Stimulated activated naive CD8-positive, alpha-beta T cell treated with anti-CD3 and anti-CD28 coated beads, Interleukin-15, Interleukin-2, amounts not matched to agents 100 U/mL and 50 U/mL, for 24 hours (primary cell): ENCODE measurements at places on chromosomes 5 and 9.

- no peak for DNase-seq
Observed at GRCh38 chr5:123098767-123099513, 9.9 kb downstream of the PRDM6 start.

DNA sequence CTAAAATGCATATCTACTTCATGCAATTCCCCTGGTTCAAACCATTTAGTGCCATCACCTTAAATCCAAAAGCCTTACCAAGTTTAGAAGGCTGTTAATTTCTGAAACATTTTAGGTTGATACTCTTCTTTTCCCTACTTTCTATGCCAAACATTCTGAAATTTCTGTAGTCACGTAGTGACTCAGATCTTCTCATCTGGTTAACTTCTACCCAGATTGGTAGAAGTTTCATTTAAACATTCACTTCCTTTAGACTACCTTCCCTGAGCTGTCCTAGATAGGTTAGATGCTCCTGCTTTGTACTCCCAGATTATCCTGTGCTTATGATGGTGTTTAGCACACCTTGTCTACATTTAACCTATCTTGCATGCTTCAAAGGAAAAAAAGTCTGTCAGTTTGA is 9.9 kb downstream of the RAD50 start:
- no peak for DNase-seq

GRCh38 chr9:128242828-128243214 is 33.0 kb downstream of the GOLGA2 start:
- no peak for DNase-seq

- DNase-seq = no peak
Observed at GRCh38 chr5:44331471-44332050, 57.7 kb downstream of the FGF10 start.

DNA sequence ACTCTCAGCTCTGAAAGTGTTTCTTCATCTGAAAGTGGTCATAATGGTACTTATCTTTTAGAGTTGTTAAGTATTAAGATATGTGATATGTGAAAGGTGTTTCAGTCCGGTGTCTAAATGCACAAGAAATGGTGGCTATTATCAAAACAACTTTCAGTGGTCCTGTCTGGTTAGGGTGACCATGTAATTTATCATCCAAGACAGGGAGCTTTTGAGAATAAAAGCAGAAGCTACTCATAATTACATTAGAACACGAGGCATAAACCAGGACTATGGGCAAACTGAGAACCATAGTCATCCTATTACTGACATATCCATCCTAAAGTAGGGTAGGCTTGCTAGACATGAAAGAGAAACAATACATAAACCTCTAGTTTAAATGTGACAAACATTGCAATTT is 418.1 kb upstream of the SEMA6A start:
- DNase-seq = no peak

DNA sequence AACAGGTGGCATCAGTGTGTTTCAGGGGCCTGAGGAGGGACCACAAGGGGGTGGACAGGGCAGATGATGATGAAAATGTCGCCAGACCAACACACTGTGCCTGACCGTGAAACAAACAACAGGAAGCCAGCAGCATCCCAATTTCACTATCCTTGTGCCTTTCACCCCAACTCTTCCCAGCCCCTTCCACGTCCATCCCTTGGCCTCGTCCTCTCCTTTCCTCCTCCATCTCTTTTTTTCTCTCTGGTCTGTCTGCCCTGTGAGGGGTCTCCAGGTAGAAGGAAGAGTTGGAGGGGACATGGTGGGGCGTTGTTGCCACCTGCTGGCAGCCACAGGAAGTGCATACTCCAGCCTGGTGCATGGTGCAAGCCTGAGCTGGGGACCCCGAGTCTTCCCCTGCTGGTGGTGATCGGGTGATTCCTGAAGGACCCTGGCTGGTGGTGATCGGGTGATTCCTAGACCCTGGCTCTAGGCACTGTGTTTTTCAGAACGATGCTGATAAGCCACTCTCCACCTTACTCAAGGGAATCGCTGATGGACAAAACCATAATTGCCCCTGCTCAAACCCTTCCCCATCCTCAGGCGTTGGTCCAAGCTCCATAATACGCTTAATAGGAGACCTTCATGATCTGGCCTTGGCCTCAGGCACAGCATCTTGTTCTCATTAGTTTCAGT is 21.7 kb upstream of the NSD1 start:
- DNase-seq = peak; percentile 75

- no peak for DNase-seq
Observed at GRCh38 chr5:58255970-58256369, 203.9 kb downstream of the PLK2 start.

- DNase-seq = no peak
Observed at GRCh38 chr5:2619216-2619615, 132.3 kb downstream of the IRX2 start.

DNA sequence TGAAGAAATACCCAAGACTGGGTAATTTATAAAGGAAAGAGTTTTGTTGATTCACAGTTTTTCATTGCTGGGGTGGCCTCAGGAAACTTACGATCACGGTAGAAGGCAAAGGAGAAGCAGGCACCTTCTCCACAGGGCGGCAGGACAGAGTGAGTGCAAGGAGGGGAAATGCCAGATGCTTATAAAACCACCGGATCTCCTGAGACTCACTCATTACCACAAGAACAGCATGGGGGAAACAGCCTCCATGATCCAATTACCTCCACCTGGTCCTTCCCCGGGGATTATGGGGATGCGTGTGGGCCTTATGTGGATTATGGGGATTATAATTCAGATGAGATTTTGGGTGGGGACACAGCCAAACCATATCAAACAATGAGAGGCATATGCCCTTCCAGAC is 18.5 kb upstream of the RORB start:
- DNase-seq = no peak

GRCh38 chr5:164679461-164679860 is 1174.0 kb downstream of the MAT2B start:
- DNase-seq = no peak

DNA sequence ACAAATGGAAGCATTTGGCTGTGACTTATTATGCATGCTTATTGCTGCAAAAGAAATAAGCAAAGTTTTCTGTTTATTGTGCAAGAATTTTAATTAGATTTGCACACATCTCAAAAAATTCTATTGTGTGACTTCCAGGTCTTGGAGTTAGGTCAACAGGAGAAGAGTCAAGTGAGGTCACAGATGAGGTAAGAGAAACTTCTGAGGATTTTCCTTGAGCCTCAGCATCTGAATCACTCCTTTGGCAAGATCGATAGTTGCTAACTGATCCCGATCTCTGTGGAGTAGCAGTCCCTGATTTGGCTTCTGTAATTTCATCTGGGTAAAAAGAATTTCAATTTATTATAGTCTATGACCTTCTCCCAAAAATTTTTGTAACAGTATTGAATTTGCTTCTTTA is 6.9 kb upstream of the TTC33 start:
- DNase-seq = no peak

- DNase-seq = no peak
Observed at GRCh38 chr9:109597496-109597895, 99.4 kb upstream of the PTPN3 start.

GRCh38 chr9:68979538-68980314 is 34.2 kb downstream of the PRKACG start:
- peak; percentile 24 for DNase-seq

DNA sequence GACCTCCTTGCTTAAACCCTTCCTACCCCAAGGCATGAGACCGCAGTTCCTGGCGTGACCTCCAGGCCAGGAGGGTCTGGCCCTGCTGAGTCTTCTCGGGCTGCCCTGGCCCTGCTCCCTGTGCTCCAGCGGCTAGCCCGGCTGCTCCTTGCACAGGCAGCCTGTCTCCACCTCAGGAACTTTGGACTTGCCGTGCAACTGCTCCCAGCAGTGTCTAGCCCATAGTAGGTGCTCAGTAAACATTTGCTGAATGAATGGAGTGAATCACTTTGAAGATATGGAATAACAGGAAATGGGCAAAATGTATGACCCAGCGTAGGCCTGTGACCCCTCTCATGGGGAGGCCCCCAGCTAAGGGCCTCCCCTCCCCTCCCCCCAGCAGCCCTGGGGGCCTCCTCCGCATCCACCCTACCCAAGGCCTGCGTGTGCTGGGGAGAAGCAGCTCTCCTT is 127.1 kb downstream of the ZNF354C start:
- no peak for DNase-seq

- DNase-seq = peak; percentile 87
Observed at GRCh38 chr5:160199410-160199911, 29.8 kb upstream of the FABP6 start.

DNA sequence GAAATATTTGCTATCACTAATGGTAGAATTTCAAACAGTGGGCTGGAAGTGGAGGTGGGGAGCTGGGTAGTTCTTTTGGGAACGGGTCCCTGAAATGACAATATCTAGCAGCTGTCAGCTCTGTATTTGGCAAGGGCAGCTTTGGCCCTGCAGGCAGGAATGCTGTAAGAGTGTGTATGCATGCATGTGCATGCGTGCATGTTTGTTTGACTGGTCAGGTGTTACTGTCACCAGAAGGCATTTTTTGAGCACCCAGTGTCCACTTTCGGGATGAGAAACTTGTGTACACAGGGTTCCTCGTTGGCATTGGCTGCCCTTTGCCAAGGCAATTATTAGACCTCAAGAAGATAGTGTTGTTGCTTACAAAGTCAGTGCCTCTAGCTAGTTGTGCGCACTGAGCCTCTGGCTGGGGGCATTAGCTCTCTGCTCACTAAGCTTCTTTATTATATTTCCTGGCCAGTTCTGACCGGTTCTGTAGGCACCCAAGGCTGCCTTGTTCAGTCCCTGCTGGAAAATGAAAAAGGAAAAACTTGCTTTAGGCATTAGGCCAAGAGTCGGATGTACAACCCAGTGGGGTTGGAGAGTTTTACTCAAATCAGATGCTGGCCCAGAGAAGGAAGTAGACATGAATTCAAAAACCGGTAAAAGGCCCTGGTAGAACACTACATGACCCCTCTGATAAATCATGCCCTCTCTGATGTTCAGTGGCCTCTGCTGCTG is 2.0 kb downstream of the CYFIP2 start:
- DNase-seq = no peak

- DNase-seq = no peak
Observed at GRCh38 chr5:145777445-145778063, 57.6 kb downstream of the PRELID2 start.

DNA sequence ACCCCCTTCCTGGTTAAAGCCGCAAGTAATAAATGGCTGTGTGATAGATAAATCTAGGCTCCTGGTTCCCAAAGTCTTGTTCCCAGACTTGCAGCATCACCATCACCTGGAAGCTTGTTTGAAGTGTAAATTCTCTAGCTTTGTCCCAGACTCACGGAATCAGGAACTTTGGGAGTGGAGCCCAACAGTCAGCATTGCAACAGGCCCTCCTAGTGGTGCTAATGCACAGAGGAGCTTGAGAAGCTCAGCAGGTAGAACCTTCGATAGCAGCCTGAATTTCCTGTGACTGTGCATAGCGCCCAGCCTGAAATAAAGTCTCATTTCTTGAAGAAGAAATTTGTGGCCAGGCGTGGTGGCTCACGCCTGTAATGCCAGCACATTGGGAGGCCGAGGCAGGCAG is 30.3 kb upstream of the MELK start:
- DNase-seq = no peak

GRCh38 chr5:113224605-113225065 is 210.2 kb downstream of the TSSK1B start:
- no peak for DNase-seq

DNA sequence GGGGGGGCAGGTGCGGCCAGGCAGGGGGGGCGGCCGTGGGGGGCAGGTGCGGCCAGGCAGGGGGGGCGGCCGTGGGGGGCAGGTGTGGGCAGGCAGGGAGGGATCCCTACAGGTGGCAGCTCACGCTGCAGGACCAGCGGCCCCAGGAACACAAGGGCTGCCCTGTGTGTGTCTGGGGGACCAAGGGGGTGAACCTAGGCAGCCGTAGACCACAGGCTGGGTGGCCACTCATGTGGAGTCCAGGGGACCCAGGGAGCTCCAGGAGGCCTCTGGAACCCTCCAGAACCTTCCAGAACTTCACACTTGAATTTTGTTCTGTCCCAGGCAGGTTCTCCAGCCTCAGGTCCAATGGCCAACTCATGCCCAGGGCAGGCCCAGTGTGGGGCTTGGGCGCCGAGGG is 51.6 kb upstream of the EGFL7 start:
- DNase-seq = no peak

DNA sequence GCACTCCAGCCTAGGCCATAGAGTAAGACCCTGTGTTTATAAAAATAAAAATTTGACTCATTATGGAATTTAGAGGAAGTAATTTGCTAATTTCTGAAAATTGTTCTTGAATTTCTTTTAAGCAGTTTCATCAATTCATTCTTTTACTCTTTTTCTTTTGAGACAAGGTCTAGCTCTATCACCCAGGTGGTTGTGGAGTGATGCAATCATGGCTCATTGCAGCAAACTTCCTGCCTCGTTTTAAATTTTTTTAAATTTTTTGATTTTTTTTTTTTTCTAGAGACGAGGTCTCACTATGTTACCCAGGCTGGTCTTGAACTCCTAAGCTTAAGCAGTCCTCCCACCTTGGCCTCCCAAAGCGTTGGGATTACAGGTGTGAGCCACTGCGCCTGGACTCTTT is 3.1 kb upstream of the CAMLG start:
- no peak for DNase-seq

- no peak for DNase-seq
Observed at GRCh38 chr9:115808695-115809094, 344.9 kb upstream of the PAPPA start.

GRCh38 chr9:79369676-79370075 is 202.1 kb upstream of the TLE4 start:
- no peak for DNase-seq

DNA sequence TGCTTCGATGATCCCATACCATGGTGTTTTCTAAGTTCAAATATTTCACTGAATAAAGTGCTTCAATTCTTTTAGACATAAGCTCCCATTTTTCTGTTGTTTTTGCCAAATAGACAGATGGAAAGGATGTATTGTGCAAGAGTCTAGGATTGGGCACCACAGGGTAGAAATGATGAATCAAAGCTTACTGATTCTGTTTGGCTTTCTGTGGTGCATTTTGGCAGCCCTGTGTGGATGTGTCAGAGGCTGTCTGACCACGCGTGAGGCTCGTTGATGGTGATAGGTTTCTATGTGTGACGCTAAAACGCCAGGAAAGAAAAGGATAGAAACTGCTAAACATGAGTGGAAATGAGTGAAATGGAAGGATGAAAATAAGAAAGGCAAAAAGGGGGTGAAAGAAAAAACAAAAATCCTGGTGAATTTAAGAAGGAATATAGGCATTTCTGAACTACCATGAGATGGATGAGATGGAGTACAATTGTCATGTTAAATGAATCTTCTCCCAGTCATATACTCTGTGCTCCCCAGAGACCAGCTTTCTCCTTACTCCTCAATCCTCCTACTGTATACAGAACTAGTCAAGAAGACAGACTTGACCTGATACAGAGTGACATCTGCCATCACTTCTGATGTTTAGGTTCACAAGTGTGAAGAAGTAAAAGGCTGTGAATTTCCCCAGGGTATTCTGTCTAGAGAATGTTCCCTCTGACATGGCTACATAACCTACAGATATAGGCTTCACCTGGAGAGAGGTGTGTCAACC is 54.4 kb downstream of the ANKH start:
- peak; percentile 44 for DNase-seq
